ENCODE measurements at places on chromosomes 3 and 15.
A peak's percentile ranks its signal among the peaks of the same experiment; 100 is the strongest.

DNA sequence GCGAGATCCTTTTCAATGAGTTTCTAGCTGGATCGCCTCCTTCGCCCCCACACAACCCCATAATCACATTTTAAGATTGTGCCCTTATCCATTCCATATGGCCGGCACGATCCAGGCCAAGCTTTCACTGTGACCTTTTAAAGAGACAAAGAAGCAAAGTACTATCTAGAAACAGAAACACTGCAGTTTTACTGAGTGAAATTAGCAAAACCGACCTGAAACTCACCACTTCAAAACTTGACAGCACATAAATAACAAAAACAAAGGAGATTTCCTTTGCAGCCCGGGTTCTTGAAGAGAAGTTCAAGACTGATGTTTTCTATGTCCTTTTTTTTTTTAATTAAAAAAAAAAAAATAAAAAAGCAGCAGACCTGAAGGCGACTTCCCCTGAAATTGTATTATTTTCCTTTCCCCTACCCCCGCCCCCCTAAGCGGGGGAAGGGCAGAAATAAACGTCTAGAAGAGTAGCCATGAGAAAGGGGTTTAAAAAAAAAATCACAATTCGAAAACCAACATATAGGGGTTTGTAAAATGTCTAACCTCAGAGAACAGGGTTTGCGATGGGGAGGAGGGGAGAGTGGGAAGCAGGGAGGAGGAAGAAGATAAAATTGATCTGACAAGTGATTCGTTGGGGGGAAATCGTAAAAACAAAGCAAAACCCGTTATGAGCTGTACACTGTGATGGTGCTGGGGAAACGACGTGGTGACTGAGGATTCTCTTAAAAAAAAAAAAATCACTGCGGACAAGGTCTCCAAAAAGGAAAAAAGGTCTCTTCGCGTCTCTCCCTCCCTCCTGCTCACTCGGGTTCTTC, 1.5 kb downstream of the SATB1 start:
- peak; percentile 68 for DNase-seq

GRCh38 chr3:117547956-117548550, 838.5 kb downstream of the TUSC7 start:
- no peak for DNase-seq

GRCh38 chr15:93144463-93145236, 55.6 kb upstream of the RGMA start:
- DNase-seq = no peak

- no peak for DNase-seq
Observed at GRCh38 chr3:39166134-39166710, 12.8 kb upstream of the CSRNP1 start.

DNA sequence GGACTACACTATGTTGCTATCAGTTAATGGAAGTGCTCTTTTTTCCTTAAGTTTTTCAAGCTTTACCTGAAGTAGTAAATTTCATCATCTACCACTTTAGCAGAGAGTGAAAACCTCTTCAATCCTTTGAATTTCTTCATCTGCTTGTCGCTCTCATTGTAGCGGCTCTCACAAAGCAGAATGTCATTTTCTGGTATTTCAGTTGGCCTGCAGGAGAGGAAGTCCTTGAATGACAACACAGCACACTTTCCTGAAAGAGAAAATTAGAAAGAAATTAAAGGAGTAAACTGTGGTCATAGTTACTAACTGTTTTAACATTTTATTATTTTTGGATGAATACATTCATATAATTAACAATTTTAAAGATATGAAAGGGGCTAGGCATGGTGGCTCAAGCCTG, 27.6 kb downstream of the UQCC5 start:
- DNase-seq = no peak

DNA sequence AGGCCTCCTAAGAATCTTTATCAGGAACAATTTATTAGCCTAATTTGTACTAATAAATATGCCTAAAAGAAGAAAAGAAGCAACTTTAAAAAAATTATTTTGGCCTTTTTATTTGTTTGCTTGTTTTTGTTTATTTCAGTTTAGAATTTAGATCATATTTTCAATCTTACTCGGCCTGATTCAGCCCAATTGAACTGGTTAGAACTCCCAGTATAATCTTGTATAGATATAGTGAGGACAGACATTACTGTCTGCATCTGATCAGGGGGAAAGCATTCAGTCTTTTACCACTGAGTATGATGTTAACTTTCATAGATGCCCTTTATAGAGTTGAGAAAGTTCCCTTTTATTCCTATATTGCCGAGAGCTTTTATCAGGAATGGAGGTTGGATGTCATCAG, 56.0 kb upstream of the CSTA start:
- DNase-seq = no peak

- DNase-seq = no peak
Observed at GRCh38 chr3:170499562-170500156, 81.0 kb downstream of the CLDN11 start.

DNA sequence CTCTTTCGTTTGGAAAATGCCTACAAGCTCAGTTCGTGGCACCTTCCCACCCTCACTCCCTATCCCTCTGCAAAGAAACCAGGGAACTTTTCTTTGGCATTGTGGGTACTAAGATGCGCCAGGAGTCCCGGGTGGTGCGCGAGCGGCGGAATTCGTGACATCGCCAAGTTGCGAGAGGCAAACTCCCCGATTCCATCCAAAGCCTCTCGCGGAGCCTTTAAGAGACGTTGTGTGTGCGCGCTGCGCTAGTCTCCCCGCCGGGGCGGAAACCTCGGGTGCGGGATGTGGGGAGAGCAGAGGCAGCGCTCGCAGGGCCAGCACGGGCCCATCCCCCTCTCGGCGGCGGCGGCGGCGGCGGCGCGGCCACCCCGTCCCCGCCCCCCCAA, 443 bp upstream of the NR2F2 start:
- DNase-seq = peak; percentile 65

- no peak for DNase-seq
Observed at GRCh38 chr3:33664195-33664594, 53.9 kb downstream of the CLASP2 start.

DNA sequence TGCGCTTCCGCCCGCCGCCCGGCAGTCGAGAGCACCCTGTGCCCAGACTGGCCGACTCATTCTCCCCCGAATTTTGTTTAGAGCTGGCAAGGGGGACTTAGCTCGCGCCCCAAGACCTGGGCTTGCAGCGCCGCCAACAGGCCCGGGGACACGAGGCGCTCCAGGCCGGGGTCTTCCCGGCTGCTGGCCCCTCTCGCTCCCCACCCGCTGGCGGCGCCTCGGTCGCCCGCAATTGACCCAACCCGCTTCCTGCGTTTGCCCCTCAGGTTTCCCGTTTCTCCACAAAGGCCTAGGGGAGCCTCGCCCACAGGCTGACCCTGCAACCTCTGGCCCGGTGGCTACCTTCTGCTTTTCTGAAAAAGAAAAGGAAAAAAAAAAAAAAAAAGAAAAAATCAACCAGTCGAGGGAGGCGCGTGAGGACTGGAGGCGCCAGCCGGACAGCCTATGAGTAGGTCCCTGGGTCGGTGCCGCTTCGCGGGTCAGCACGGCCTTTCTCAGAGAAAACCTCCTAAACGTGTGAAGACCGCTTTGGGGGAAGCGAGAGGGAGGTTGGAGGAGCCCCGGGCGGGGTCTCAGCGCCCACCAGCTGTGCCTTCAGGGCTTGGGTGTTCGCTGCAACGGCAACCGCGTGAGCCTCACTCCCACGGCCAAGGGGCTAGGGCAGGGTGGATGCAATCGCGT, 7.2 kb downstream of the FOXL2 start:
- DNase-seq = no peak

DNA sequence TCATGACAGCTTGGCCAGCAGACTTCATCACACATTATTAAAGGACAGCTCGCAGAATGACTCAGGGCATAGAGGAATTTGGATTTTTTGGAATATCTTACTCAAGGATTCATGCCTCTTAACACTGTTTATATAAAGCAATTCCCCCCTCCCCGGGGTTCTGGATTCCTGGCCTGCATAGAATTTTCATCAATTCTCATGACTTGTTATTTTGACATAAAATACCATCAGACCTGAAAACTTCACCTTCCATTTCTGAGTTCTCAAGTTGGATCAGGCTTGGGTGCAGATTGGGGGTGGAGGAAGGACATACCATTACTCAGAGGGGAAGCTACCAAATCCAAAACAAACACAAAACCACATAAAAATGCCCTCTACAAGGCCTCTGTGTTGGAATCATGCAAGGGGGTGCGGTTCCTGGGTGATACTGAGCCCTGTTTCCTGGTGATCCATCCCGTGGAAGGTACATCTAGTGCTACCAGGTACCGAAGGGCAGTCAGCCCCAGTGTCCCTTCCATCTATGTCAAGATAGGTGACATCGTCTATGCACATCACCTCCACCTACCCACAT, 95.3 kb downstream of the DAPK2 start:
- no peak for DNase-seq

DNA sequence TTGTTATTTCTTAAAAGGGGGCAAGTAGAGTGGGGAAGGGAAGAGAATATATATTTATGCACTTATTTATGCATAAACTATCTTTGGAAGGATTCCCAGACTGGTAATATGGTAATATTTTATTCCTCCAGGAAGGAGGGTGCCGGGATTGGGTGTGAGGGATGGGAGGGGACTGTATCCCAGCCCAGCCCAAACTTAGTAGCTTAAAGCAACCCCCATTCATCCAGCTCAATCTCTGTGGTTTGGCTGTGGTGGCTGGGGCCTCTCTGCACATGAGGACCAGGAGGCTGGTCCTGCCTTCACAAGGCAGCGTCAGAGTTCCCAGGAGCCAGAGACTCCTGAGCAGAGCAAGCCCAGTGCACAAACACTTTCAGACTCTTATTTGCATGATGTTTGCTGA, 48.4 kb downstream of the CCNL1 start:
- DNase-seq = no peak

GRCh38 chr15:63188247-63188925, 1.0 kb upstream of the RAB8B start:
- no peak for DNase-seq

DNA sequence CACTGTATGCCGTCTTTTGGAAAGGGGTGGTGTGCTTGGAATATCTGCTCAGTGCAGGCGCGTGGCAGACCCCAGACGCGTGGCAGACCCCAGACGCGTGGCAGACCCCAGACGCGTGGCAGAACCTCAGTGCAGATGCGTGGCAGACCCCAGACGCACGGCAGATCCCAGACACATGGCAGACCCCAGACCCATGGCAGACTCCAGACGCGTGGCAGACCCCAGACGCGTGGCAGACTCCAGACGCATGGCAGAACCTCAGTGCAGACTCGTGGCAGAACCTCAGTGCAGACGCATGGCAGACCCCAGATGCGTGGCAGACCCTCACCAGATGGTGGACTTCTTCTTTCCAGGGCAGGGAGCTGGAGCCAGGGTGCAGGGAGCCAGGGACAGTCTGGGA, 637 bp upstream of the MUC4 start:
- no peak for DNase-seq

DNA sequence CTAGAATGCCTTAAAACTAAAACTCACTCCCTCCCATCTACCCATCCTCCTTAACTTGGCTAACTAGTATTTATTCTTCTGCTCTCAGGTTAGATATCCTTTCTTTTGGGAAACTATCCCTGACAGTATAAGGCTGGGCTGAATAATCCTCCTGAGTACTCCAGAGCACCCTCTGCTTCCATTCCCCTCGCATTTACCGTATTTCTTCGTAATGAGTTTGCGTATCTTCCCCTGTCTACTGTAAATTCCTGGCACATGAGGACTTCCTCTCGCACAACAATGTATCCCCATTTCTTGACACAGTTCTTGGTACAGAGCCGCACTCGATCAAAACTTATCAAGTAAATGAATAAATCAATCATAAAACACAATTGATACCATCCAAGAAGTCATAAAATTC, 82.9 kb upstream of the AKAP13 start:
- no peak for DNase-seq

- no peak for DNase-seq
Observed at GRCh38 chr3:114464548-114464947, 170.7 kb downstream of the TIGIT start.

DNA sequence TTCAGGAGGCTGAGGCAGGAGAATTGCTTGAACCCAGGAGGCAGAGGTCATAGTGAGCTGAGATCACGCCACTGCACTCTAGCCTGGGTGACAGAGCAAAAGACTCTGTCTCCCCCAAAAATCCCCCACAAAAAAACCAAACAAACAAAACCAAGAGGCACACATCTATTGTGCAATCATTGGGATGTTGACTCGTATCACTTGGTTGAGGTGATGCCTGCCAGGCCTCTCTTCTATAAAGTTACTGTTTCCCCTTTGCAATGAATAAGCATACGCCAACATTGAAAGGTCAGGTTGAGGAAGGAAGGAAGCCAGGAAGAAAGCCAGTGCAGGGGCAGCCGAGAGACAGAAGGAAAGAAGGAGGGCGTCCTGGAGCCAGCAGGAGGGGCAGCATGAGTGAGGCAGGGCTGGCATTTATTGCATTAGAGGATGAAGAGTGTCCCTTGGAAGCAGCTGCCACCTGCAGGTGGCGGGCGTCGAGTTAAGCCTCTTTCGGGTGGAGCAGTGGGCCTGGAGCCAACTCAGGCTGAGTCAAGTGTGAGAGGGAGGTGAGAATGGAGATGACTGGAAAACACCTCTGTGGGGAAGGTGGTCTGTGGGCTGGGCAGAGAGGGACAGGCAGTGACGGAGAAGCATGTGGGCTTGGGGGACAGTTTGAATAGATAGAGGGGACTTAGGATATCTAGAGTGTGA, 8.3 kb upstream of the CSPG4 start:
- no peak for DNase-seq

GRCh38 chr3:84825817-84826216, 133.0 kb upstream of the CADM2 start:
- DNase-seq = no peak

GRCh38 chr3:11568503-11569155, 75.1 kb downstream of the VGLL4 start:
- DNase-seq = no peak

- DNase-seq = peak; percentile 60
Observed at GRCh38 chr15:77107531-77108355, 36.8 kb upstream of the TSPAN3 start.

GRCh38 chr15:99369196-99369595, 117.9 kb downstream of the LRRC28 start:
- no peak for DNase-seq

GRCh38 chr3:62332835-62333244, 40.5 kb downstream of the FEZF2 start:
- DNase-seq = peak; percentile 15

All from muscle of arm (tissue), 14 donors.